ENCODE measurements at places on chromosomes 13 and 19.

DNA sequence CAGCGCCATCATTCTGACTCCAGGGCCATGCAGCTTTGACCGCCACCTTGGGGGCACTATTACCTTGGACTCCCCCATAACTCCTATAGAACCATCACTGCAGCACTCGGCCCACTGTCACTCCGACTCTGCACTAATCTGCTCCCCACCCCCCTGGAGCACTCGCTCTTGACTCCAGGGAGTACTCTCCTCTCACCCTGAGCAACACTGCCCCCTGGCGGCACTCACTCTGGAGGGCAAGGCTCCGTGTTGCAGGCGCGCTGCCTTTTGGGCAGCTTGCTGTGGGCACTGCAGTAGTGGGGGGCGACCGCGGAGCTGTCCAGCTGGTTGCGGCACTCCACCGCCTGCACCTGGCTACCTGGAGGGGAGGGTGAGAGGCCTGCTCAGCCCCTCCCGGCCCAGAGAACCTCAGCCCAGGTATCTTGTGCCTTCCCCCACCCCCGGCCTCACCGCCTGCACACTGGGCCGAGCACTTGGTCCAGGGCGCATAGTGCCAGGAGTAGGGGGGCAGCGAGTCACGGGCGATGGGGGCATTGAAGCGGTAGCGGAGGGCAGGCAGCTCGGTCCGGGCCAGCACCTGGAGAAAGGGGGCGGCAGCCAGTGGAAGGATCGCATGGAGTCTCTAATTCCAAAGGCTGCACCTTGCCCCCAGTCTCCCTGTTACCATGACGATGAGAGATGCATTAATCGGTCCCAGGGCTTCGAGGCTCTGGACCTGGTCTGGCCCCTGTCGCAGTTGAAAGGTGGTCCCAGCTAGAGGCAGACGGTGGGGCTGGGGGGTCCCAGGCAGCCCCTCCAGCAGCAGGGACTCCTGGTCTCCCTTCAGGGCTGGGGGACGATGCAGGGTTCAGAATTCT, 8.9 kb upstream of the MYO1F start:
- peak; percentile 36 for DNase-seq

DNA sequence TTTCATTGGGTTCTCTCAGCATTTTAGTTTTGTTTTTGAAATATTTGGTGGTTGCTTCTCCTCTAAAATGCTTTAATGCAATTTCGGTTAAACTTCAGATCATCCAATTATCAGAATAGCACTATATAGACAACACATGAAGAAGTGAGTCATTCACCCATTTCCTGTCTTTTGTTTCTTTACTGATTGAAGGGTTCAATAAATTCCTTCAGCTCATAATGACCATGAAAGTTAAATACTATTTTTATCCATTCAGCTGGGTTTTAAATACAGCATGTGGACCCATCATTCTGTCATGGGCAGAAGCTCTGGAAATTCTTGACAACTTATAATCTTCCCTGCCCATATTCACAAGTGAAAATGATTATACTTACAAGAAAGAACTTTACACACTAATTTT, 187.2 kb downstream of the ITGBL1 start:
- DNase-seq, result no peak

DNA sequence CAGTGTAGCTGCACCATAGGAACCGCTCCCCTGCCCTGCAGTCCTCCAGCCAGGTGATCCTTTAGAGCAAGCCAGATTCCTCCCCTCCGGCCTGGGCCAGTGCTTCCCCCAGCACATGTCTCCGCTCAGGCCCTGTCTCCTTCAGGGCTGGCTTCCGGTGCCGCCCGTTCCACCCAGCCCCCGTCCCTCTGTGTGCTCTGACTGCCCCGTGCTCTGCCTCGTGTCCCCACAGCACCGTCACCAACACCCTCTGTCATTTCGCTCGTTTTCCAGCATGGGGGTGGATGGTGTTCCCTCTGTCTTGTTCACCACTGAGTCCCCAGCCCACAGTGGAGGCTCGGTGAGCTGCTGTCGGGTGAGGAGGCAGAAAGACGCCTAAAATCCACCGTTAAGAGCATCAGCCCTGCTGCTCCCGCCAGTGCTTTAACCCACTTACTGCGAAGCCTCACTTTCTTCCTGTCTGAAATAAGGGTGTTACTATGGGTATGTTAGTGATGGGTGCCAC, 54.5 kb downstream of the TSSK6 start:
- no peak for DNase-seq

- DNase-seq, result no peak
Observed at GRCh38 chr13:60108589-60108988, 55.1 kb downstream of the DIAPH3 start.

DNA sequence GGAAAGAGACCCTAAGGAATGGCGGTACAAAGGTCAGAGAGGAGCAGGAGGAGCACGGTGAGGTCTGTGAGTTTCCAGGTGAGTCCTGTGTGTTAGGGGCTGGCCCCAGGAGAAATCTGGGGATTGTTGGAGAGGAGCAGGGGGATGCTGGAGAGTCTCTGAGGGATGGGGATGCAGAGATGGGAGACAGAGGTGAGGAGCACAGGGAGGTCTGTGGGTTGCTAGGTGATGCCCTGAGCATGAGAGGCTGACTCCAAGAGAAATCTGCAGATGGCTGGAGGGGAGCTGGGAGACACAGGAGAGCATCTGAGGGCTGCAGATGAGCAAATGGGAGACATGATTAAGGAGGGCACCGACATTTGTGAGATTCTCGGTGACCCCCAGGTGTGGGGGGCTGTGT, 4.1 kb upstream of the ZNF229 start:
- no peak for DNase-seq

GRCh38 chr13:112143046-112143752, 76.2 kb downstream of the SOX1 start:
- no peak for DNase-seq

GRCh38 chr13:51419001-51419636, 33.7 kb downstream of the INTS6 start:
- DNase-seq, result no peak

GRCh38 chr13:89748716-89749115, 1598.8 kb upstream of the MIR17HG start:
- DNase-seq, result no peak

DNA sequence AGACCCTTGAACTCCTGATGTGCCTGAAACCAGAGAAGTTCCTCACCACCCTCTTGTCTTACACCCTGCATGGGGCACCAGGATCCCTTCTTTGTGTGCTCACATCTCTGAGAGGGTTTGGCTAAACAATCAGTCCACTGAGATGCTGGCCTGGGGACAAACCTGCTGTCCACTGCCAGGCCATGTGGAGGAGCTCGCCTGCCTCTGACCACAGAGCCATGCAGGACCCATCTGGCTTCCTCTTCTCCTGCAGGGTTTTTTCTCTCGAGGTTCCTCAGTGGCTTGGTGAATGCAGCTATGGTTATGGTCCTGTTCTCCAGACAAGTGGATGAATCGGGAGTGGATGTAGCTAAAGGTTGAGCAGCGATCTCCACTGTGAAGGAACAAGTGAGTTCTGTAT, 49.1 kb upstream of the MEDAG start:
- DNase-seq, result no peak

DNA sequence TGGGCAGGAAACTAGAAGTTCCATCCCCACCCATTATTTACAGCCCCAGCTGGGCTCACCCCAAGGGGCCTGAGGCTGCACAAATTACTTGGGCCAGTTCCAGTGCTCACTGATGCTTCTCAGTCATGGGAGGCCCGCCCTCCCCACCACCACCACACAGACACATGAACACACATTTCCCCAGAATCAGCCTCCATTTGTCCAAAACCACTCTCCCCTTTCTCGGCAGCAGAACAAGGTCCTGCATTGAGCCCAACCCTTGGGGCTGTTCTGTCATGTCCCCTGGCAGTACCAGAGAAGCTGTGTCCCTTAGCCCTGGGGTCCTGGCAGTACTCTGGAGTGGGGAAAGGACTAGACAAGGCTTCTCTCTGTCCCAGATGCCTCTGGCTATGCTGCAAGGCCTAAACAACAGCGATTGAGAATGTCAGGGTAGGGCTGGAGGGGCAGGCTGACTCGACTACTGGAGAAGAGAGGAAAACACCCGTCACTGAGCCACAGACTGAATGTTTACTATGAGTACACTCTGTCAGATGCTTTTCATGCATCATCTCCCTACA, 21.8 kb downstream of the SAMD4B start:
- peak; percentile 67 for DNase-seq

DNA sequence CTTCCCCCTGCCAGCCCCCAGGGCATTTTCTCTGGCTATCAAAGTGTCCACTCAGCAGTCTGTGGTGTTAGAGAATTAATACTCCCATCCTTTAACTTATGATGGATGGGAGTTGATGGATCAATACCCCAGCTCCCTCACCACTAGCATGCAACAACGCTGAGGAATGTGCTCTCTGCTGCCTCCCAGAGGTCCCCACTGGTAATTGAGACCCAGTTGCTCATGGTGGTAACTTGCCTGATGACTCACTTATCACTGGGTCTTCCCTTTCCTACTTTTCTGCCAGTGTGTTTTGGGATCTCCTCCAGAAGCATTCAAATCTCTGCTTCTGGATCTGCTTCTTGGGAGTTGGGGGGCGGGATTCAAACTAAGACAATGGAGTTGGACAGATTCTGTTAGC, 20.3 kb upstream of the CACNA1A start:
- DNase-seq, result peak; percentile 1

DNA sequence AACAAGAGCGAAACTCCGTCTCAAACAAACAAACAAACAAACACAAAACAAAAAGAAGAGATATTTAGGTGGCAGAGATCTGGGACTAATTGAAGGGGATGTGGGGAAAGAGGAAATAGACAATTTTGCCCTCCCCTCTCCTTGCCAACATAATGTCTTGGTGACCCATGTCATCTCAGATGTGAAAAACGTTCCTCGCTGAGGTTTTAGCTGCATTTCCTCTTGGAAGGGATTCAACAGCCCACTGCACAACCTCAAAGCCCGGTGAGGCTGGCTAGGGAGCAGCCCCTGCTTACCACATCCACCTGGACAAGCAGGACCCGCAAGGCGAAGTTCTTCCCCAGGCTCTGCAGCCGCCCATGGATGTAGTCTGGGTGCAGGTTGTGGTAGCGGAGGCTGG, 4.9 kb downstream of the ERCC1 start:
- no peak for DNase-seq

DNA sequence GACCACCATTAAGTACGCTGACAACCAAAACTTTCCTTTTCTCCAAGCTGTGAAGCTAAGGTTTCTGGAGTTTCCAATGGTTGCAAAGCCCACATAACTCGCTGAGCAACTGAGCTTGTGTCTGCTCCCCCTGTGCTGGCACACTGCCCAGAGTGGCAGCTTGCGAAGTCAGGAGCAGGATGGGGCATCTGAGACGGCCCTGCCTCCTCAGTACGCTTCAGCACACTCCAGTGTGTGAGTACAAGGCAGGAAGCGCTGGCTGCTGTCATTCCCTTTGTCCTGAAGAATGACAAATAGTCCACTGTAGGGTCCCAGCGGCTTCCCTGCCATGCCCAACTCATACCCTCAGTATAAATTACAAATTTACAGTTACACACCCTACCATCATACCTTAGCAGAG, 51.5 kb downstream of the SKA3 start:
- DNase-seq, result peak; percentile 59

DNA sequence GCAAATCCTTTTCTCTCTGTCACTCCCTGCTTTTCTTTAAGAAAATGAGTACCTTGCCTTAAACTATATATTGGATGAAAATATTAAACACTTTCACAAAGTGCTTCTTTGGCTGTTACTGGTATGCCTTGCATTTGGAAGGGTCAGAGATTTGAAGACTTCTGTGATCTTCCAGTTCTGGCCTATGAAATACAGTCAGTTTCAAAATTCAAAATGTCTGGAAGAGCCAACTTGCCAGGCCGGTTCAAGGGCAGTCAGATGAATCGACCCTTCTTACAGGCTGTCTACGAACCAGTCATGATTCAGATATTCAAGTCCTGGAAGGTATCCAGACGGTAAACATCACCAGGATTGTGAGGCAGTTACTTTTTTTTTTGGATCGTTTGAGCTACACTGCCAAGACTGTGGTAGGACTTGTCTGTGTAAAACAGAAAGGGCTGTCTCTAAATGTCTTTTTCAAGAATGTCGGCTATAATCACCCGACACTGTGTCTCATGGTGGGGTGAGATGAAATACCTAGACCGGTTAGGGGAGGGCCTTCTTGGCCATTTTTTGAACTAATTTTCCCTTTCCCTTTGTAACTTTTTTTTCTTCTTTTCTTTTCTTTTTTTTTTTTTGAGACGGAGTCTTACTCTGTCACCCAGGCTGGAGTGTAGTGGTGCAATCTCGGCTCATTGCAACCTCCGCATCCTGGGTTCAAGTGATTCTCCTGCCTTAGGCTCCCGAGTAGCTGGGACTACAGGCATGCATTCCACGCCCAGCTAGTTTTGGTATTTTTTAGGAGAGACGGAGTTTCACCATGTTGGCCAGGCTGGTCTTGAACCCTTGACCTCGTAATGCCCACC, 11.2 kb downstream of the ACTN4 start:
- DNase-seq, result peak; percentile 100

- DNase-seq, result peak; percentile 36
Observed at GRCh38 chr19:4064149-4064495, 2.6 kb downstream of the ZBTB7A start.

DNA sequence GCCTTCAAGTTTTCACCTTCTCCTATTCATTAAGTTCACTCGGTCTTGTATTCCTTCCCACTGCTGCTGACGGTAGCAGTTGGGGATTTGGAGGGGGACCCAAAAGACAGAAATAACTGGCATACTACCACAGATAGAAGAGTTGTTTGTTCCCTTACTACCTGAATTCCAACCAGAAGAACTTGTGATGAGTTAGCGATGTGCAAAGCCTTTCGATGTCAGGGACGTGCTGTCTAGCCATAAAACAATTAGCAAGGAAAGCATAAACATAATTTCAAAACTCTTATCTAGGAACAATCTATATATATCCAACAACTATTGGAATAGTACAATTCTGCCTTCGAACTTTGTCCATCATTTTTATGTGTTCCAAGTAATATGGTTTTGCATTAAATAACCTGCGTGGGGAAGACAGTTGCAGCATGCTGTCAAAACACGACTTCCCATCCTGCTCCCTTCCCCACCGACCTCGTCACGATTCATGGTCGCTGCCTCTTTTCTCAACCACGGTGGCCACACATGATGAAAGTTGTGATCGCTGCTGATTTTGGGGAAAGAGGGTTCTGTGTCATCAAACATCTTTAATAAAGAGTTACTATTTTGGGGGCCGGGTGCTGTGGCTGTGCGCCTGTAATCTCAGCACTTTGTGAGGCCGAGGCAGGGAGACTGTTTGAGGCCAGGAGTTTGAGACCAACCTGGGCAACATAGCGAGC, 3.8 kb upstream of the SLC7A9 start:
- DNase-seq, result no peak

- no peak for DNase-seq
Observed at GRCh38 chr19:4345342-4346019, 2.1 kb downstream of the MPND start.

DNA sequence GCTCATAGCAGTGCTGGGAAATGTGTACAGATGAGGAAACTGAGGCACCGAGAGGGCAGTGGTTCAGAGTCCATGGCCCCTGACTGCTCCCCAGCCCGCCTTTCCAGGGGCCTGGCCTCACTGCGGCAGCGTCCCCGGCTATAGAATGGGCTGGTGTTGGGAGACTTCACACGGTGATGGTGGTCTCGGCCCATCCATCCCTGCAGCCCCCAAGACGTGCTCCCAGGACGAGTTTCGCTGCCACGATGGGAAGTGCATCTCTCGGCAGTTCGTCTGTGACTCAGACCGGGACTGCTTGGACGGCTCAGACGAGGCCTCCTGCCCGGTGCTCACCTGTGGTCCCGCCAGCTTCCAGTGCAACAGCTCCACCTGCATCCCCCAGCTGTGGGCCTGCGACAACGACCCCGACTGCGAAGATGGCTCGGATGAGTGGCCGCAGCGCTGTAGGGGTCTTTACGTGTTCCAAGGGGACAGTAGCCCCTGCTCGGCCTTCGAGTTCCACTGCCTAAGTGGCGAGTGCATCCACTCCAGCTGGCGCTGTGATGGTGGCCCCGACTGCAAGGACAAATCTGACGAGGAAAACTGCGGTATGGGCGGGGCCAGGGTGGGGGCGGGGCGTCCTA, 15.9 kb downstream of the LDLR start:
- no peak for DNase-seq
